Nucleus accumbens (tissue), 56 donors: ENCODE measurements at places on chromosomes 12 and 14.

DNA sequence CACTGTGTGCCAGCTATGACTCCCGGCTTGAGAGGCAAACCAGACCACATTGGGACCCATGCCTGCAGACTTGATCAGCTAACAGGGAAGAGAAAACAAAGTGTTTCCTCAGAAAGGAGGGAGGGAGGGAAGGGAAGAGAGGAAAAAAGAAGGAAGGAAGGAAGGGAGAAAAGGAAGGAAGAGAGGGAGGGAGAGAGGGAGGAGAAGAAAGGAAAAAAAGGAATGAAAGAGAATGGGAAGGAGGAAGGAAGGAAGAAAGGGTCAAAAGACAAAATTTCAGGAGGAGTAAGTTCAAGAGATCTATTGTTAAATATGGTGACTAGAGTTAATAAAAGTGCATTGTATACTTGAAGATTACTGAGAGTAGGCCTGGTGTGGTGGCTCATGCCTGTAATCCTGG, 18.9 kb downstream of the FIGNL2 start:
- no peak for DNase-seq

DNA sequence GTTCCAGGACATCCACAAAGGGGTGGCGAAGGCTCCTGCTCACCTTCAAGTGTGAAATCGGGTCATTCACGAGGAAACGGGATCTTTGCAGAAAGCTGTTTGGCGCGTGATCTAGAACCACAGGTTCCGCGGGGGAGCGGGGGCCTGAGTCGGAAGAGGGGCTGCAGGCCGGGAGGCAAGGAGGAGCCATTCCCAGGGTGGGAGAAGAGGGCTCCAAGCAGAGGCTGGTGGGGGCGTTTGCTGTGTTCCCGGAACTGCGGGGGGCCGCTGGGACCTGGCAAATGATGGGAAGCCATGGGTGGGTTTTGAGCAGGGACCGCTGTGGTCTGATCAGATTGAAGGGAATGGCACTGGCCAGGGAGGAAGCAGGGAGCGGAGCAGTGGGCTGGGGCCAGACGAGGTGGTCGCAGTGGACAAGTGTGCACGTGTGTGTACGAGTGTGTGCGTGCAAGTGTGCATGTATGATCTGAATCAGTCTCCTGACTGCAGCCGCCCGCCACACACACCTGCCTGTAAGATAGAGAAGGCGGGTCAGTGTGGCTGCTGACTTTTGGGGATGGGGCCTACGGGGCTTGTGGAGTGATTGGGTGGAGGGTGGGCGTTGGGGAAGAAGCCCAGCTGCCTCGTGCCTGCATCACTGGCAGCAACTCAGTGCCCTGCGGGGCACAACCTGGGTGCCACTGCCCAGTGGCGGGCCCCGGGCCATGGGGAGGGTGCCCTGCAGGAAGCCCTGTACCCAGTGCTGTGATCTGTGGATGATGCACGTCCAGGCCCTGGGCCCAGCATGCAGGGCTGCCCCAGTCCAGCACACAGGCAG, 141.9 kb downstream of the KIF26A start:
- no peak for DNase-seq

- DNase-seq, result no peak
These were observed 33.8 kb downstream of the SAMD4A start for GRCh38 chr14:54600717-54601109.

- DNase-seq, result no peak
These were observed 8.3 kb downstream of the CEP128 start for GRCh38 chr14:80933282-80933681.

GRCh38 chr12:43653917-43654316, 101.9 kb upstream of the ADAMTS20 start:
- no peak for DNase-seq

DNA sequence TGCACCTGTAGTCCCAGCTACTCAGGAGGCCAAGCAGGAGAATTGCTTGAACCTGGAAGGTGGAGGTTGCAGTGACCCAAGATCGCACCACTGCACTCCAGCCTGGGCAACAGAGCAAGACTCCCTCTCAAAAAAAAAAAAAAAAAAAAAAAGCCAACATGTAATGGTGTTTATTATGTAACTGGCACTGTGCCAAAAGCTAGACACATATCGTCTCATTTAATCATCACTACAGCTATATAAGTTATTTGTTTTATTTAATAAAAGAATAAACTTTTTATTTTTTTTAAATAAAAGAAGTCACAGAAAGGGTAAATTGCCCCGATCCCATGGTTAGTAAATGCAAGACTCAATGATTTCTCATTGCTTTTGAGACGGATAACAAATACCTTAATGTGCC, 76.9 kb downstream of the PTCSC3 start:
- DNase-seq, result no peak

DNA sequence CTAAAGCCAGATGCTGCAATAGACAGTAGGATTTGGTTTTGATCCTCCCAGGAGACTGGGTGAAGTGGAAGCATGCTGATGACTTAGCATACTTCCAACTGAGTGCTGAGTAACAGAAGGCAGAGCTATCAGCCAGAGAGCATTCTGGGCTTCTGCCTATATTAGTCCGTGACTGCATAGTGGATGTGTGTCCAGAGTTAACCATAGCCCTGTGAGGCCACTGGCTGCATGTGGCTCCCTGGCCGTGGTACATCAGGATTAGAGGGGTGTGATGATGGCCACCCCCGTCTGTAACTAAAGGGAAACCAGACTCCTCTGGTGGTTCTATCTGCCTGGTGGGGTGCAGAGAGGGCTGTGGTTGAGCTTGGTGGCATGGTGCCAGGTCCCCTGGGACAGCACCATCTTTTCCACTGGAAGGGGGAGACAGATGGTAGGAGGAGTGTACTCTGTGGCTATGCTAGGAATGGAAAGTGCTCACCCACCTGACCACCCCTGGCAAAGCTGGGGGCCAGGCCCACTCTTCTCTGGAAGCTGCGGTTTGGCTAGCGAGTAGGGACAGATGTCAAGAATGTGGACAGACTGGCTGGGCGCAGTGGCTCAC, 27.4 kb downstream of the ABCD4 start:
- no peak for DNase-seq
